ENCODE measurements at places on chromosomes 3 and 15.

DNA sequence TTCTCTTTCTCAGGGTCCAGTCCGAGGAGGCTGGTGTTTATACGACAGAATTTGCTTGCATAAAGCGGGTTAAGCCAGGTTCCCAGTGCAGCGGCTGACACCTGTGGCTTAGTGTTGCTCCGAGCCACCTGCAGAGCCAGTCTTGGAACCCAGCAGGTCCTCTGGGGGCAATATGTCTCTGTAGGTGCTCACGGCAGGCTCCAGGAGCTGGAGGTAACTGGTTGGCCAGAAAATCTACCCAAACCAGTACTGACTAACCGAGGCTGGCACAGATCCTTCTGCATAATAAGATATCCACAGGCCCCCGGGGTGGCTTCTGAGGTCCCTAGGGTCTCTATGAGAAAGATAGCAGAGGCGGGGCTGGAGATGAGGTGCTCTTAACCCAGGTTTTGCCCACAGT is 3.2 kb downstream of the MGLL start:
- DNase-seq: no peak

DNA sequence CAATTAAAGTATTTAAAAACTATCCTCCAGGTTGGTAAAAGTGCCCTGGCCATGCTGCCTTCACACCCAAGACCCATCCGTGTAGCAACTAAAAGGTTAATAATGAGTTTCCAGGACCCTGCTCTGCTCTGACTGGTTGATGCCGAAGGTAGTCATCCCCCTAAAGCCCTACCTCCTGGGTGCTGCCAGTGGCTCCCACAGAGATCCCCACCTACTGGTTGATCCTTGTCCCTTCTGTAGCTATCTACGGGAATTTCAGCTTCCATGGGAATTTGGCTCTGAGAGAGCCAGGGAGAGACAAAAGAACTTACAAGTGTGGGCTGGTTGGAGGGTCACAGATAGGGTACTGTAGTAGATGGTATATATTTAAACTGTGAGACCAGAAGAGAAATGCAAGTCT is 110.6 kb upstream of the NANOGP8 start:
- DNase-seq: no peak

DNA sequence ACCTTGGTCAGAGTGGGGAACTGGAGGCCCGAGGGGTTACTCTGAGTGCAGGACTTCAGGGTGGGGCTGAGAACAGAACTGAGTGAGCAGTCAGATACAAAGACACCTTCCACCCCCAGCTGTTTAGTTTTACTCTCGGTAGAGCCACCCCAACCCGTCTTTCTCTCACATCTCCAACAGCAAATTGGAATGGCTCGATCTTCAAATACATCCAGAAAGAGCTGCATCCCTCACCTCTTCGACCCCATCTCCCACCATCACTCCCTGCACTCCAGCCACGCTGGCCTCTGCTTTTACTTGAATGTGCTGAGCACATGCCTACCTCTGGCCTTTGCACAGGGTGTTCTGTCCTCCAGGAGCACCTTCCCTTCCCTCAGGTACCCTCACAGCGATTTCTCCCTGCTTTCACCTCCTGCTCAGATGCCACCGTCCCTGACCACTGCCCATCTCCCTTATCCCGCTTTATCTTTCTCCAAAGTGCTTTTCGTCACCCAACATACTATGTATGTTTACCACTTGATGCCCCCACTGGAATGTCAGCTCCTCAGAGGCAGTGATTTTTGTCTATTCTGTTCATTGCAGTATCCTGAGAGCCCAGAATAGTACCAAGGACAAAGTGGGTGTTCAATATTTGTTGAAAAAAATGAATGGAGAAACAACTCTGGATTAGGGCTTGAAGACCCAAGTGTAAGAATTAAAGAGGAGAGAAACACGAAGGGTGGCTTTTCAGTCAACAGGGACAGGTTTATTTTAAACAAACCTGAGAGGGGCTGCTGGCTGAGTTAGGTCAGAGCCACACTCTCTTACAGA is 4.4 kb downstream of the CHCHD4 start:
- no peak for DNase-seq

DNA sequence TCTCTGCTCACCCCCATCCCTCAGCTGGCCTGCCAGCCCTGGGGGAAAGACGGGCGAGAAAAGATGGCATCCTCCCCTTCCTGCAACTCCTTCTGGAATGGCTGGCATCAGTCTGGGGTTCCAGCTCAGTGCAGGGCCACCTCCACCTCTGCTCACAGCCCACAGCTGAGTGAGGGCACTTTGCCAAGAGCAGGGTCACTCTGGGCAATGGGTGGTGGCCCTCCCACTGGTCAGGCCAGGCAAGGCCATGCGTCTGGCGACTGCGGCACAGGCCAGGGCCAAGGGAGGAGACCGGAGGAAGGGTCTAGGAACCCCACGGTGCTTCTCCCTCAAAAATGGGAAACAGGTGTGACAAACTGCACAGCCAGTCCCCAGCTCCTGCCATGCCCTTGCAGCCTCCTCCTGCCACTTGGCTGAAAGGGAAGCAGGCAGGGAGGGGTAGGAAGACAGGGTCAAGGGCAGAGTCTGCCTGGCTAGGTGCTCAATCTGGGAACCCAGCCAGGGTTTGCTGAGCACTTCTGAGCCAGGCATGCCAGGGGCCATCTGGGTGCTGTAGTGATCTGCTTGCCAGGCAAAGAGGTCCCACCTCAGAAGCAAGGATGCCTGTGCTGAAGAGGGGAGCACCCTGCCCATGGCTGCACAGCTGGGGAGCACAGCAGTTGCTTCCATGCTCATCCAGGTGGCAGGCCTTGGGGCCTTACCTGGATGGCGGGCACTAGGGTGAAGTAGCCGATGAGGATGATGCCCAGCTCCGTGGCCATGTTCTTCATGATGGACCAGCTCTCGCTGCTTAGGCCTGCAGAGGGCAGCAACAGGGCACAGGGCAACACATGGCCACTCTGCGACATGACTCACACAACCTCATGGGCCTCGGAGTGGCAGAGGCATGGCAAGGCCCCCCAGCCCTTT is 41.2 kb downstream of the PTPN23 start:
- DNase-seq: no peak

DNA sequence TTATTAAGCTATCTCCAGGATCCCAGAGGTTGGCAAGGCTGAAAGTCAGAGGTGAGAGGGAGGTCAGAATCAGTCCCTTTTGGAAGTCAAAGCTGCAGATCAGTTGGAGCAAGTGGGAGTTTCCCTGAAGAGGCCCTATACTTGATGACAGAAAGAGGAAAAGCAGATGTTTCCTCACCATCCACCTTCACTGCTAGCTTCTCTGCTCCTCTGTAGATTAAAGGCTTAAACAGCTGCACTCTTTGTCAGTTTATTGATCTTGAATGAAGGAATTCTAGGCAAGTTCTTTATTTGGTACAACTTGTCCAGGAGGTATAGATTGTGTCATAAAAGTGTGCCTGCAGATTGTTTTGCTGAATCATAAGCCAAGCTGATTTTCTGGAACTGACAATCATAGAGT is 408.2 kb upstream of the TGFBR2 start:
- no peak for DNase-seq

DNA sequence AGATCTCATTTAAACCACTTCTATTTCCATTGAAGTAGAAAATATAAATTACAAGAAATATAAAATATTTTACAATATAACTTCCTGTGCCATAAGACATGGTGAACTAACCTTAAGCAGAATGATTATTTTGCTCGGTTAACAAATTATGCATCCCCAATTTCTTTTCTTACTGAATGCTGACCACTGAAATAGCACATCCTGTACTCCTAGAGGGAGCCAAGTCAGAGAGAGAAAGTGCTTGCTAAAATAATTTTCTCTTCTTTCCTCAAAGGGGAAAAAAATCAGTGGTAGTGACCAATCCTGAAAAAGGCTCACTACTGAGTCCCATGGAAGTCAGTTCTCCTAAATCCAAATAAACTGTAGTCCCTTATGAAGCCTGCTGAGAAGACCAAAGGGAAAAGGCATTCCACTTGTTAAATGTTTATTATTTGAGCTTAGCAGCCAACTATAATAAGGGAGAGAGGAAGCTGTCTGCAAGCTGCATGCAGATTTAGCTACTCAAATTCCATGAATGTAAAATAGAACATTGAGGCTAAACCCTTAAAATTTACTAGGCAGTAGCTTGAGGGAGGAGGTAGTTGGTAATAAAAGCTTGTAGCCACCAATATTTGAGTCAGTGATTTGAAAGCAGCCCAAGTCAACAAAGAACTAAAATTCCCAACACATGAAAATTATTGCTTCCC is 33.1 kb downstream of the CEP152 start:
- no peak for DNase-seq

DNA sequence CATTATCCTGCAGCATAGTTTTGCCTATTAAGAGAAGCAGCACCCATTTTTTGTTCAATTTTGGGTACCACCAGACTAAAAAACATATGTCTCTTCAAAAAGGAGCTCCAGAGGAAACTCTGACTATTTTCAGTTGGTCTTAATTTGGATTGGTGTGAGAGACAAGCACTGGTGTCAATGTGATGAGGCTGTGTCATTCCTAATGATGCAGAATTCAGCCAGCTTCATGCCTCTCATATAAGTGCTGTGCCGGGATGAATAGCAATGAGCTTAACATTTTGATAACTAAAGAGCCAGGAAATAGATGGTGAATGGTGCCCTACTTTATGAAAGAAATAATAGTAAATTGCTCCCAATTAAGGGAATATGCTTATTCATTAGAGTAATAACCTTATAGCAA is 15.9 kb downstream of the POPDC2 start:
- DNase-seq: no peak

GRCh38 chr3:142863010-142863817 is 25.7 kb downstream of the PCOLCE2 start:
- DNase-seq: no peak

DNA sequence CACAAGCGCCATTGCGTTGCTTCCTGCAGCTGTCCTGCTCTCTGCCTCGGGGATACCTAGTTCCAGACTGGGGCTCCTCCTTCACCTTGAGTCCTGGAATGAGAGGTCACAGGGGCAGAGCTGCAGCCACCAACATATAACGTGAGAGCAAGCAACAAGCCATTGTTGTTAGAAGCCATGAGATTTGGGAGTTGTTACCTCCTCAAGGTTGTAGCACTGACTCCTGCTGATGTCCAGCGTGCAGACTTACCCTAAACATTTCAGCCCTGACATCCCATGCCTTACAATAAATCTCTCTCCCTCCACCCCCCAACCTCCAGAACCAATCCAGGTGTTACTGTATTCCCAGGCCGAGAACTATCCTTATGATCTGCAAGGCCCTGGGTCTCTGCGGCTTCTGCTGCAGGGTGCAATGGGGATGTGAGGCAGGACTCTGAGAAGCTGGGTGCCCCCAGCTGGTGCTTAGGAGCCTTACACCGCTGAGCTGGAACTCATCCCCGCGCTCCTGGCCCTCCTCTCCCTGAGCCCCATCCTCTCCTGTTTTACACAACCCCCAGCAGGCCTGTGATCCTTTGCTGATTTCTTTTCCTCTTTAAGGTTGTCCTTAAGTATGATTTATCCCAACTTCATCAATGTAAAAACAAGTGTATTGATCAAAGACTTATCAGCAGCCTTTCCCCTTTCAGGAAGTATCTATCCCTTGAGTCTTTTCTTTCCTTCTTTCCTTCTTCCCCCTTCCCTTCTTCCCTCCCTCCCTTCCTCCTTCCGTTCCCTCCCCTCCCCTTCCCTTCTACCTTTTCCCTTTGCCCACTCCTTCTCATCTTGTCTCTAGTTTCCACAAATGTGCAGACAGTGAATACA is 84.2 kb upstream of the ABHD2 start:
- DNase-seq: no peak

DNA sequence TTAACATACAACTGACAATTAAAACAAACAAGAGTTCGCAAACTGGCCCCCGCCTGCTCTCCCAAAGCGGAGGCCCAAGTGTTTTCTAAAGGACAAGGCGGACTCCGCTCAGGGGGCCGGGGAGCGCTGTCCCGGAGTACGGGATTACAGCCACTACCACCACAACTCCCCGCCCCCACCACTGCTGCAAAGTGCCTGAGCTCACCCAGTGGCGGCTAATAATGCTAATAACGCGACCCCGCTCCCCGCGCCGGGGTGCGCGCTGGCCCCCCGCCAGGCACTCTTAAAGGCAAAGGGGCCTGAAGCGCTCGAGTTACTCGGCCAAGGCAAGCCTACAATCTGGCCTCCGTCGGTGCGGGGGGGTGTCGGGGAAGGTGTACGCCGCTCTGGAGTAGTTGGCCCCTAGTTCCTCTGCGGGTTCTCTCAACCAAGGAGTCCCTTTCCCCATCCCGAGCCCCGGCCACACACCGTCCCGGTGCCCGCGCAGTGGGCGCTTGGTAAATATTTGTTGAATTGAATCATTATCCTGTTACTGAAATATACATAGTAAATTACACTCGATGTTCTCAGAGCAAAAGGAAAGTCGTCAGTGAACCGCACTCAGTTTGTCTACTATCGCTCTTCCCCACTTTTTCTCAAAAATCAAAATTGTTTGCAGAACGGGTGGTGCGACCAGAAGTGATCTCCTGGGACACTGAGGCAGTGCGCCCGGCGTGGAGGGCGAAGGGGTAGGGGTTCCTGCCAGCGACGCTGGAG is 827 bp downstream of the WNT5A start:
- DNase-seq: no peak

- DNase-seq: no peak
These were observed 281.6 kb upstream of the TMCO5A start for GRCh38 chr15:37652646-37653417.

- DNase-seq: no peak
These were observed 62.9 kb upstream of the PRR23C start for GRCh38 chr3:139107424-139108252.
